ENCODE measurements at places on chromosomes 12 and 14.

DNA sequence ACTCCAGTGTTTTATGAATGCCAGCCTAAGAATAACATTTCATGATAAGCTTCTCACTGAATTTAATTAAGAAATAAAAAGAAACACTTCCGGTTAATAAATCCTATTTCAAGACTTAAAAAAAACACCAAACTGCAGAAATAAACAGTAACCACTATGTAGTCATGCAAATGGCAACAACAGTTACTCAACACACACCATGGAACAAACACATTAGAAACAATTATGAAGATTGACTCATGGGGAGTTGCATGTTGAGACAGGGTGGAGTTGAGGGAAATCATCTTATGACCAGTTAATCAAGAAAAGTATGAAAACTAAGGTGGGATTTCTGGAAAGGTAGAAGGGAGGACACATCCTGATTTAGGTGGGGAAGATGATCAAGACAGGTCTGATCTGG is 52.7 kb downstream of the PLBD1 start:
- DNase-seq, result no peak

GRCh38 chr14:23514644-23514957 is 37.0 kb downstream of the ZFHX2 start:
- no peak for DNase-seq

GRCh38 chr14:51451561-51451960 is 200.1 kb upstream of the FRMD6 start:
- no peak for DNase-seq

- no peak for DNase-seq
These were observed 5.4 kb downstream of the USP44 start for GRCh38 chr12:95545731-95546490.

- no peak for DNase-seq
These were observed 41.5 kb upstream of the GNG2 start for GRCh38 chr14:51818748-51819380.

DNA sequence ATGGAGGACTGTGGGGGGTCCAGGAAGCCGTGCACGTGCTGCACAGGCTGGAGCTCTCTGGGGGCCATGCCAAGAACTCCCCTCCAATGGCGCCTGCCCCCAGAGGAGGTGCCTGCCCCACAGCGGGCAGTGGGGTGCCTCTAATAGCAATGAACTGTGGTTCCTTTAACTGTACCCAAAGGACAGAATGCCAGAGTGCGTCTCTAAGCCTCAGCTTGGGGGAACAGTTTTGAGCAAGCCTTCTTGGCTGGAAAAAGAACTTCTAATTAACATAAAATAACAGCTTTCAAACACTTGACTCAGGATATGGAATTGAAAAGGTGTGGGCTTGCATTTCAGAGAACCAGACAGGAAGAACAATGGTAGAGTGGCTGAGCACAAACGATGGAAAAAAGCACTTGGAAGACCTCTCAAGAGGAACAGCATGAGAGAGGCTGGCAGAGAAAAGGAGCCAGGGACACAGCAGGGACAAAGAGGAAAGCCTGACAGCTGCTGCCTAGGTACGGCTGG is 195.6 kb downstream of the TTC7B start:
- DNase-seq, result no peak

- DNase-seq, result no peak
These were observed 430.9 kb downstream of the LRIG3 start for GRCh38 chr12:58489394-58489793.

DNA sequence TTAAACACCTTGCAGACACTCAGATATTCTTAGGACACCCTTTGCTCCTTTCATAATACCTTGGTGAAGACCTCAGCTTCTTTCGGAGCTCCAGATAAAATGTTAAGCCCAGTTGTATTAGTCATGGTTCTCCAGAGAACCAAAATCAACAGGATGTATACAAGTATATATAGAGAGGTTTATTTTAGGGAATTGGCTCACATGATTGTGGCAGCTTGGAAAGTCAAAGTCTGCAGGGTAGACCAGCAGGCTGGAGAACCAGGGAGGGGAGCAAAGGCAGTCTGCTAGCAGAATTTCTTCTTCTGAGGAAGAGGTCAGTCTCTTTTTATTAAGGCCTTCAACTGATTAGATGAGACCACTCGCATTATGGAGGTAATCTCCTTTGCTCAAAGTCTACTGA is 6.9 kb upstream of the IGF1 start:
- no peak for DNase-seq

GRCh38 chr12:106757623-106758348 is 16.7 kb upstream of the RIC8B start:
- DNase-seq, result no peak
